ENCODE measurements at places on chromosomes 6 and 20. TPM values are rescaled to one million over a fixed set of nuclear protein-coding genes. Genes with fewer than 3 reads are reported as not detected.

Gene COX7A2
- total RNA-seq, result 3,086 TPM

Gene KHDRBS2
- total RNA-seq, result 0.36 TPM

Gene MOG
- not detected for total RNA-seq

Gene PSORS1C2
- total RNA-seq, result not detected

GRCh38 chr6:41768545-41769308 is 11.0 kb downstream of the FRS3 start:
- DNase-seq, result no peak

GRCh38 chr6:166237617-166238016 is 70.0 kb upstream of the TBXT start:
- no peak for DNase-seq

DNA sequence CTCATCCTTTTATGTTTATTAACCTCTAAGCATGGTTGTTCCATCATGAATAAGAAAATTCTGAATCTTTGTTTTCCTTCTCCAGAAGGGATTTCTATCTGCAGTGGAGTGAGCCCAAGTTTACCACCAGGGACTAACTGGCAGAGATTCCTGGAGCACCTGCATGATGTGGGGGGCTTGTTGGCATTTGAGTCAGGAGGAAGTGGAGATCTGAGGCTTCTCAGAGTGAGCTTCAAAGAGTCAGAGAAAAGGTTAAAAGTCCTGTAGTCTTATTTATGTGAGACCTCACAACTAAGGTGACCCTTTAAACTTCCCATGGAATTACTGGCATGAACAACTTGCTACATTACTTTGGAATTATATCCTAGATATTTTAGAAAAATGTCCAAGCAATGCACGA is 138.1 kb upstream of the SLC24A3 start:
- no peak for DNase-seq

DNA sequence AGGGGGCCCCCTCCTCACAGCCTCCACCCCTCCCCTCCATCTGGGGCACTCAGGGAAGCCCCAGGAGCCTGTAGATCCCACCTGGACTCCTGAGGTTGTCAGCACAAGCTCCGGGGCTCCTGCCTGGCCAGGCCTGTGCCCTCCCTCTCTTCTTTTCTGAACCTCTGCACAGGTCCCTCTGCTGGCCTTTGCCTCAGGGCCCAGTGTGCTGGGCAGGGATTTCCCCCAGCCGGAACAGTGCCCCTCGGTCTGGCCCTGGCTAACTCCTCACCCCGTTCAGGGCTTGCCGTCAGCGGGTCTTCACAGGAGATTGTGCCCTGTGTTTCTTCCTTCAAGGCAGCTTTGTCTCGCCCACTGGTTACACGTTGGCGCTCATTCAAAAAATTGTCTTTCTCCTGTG is 64.9 kb downstream of the SYNDIG1 start:
- DNase-seq, result no peak

DNA sequence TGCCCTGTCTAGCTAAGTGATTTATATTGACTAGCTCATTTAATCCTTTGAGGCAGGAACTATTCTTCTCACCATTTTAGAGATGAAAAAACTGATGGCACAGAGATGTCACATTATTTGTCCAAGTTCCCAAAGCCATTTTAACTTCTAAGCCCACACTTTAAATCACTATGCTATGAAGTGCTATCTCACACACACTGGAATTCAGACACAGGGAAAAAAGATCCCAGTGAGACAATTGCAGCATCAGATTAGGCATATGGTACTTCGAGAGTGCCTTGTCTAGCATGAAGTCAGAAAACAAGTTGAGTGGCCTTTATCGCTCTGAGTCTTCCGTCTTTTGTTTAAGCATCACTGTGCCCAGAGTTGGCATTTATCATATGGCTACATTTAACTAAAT is 54.1 kb upstream of the PDE7B start:
- DNase-seq, result no peak

- no peak for DNase-seq
Observed at GRCh38 chr6:139650941-139651340, 276.5 kb upstream of the CITED2 start.

DNA sequence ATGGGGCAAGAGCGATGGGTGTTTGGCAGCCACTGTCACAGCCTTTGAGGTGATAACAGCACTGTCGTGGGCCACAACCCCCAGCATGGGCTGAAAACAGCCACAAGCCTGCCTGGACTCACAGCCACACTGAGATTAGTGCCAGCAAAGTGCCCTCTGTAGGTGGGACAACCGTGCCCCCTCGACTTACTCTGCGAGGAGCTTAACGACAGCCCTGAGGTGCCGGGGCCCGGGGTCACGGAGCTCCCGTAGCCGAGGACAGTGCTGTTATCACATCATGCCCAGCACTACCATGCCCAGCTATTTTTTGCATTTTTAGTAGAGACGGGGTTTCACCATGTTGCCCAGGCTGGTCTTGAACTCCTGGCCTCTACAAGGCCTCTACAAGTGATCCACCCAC is 36.6 kb downstream of the SUMO4 start:
- DNase-seq, result no peak

GRCh38 chr20:59583428-59584277 is 20.7 kb upstream of the PHACTR3 start:
- peak; percentile 76 for DNase-seq

DNA sequence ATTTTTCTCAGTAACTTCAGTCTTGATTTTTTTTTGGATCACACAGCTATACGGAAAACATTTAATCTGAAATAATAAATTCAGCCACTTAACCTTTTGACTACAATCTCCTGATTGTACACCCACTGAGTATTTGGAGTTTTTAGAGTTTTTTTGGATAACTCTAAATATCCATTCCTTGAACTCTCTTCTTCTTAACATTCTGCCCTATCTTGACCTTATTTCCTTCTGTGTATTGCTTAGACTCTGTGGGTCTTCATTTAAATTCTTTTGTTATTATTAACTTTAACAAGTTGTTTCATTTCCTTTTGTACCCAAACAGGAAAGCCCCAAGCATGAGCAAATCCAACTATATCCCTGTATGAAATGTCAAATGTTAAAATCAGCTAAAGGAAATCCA is 170.2 kb upstream of the PTCHD4 start:
- no peak for DNase-seq

DNA sequence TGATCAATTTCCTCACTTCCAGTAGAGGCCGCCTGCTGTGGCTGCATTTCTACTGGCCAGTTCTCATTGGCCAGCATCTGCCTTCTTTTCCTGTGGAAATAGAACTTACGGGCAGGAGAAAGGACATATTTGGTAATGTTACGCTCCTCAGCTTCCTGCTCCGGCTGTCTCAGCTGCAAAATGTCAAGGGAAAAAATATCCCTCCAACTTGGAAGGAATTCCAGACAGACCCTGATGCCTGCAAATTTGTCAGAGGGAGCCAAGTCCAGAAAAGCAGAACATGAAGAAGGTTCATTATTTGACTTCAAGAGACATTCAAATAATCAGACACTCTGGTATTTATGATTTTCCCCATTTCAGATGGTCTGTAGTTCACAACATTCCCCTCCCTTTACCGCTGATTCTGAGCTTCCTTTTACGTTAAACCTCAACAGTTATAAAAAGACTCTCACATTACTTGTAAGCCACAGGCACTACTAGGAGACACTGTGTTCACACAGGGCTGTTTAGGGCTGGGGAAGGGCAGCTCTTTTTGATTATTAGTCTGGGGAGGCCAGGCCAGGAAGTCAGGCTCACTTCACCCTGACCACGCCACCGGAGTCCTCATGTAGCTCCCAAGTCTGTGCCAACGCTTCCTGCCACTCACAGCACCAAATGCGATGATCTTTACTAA is 179.6 kb upstream of the CCN2 start:
- DNase-seq, result peak; percentile 71

DNA sequence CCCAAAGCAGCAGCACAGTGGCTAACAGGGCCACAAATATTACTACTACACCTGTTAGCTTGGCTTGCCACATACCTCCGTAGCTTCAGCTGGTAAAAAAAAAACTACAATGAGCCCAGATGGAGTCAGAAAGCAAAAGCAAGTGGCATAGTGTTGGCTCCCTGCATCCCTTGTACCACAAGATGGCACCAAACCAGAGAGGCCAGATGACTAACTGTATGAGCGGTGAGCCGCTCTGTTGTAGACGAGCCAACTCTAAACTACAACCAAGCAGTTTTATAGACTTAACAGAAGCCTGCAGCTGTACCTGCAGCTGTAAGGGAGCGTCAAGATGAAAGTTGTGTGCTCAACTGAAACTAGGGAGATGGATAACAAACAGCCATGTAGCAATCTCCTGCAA is 84.5 kb upstream of the MCHR2 start:
- no peak for DNase-seq

GRCh38 chr6:48990739-48991138 is 472.3 kb downstream of the MMUT start:
- DNase-seq, result no peak

DNA sequence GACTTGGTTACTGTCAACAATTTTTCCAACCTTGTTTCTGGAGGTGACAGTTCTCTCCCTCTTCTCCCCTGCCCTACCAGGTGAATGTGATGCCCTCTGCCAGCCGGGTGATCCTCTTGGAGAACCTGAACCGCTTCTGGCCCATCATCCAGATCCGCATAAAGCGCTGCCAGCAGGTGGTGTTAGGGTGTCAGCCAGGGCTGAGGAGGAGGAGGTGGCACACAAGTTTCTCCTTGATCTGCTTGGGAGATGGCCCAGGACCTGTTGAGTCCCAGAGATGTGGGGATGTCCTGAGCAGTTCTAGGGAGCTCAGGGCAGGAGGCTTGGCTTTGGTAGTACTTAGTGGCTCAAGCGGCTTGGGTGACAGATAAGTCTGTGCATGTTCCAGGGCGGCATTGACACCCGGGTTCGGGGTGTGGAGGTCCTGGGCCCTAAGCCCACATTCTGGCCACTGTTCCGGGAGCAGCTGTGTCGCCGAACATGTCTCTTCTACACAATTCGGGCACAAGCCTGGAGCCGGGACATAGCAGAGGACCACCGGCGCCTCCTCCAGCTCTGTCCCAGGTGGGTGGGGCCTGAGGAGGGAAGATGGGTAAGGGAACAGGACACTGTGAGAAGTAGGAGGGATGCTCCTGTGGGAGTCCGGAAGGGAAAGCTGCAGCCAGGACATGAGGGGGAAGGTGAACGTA is 21.2 kb downstream of the CUL9 start:
- DNase-seq, result peak; percentile 38

DNA sequence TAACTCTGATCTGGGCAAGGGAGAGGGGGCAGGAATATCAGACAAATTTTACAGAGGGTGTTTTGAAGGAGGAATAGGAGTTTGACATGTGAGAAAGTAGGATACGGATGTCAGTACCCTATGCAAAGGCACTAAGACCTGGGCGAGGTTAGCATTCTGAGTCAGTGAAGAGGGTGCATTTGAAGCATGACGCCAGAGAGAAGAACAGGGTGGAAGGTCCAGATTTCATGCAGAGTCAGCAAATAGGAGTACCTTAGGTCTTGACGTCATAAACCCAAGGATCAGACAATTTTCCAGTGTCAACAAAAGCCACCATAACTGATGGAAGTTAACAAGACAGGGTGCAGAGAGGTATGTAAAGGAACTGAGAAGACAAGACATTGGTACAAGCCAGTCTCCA is 839.2 kb downstream of the KIF16B start:
- DNase-seq, result no peak

DNA sequence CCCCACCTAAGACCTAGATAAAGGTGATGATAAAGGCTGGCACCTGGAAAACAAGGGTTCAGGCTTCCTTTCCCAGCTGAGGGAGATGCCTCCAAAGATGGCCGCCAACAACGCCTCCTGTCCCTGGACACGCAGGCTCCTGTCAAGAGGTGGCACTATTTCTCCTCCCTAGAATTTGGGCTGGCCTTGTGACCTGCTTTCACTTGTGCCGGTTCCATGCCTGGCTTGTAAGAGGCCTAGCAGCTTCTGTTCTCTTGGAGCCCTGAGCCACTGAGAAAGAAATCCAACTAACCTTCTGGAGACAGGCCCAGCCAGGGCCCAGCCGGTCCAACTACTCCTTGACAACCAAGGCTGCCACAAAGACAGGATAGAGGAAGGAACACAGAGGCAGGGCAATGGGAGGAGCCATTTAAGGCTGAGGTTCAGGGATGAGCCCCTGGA is 60.2 kb upstream of the RALY start:
- peak; percentile 91 for DNase-seq

- no peak for DNase-seq
Observed at GRCh38 chr20:41600926-41601631, 17.1 kb downstream of the CHD6 start.

DNA sequence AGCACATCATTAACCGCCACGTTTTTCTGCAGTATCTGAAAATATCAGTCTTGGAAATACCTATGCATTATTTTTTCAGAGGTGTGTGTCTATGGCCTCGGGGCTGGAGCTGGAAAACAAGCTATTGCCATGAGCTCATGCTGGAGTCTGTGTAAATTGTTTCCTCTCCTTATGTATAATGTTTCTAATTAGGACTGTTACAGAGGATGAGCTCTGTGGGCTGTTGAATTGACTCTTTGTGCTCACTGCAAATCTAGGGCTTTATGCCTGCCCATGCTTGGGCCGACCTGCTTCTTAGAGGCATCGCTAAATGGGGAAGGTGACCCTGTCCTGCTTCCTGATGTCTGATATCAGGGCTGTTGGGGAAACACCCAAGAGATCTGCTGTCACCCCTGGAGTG is 80.8 kb upstream of the SLC22A16 start:
- DNase-seq, result no peak

- no peak for DNase-seq
Observed at GRCh38 chr6:39188098-39188450, 41.2 kb downstream of the KCNK5 start.

GRCh38 chr6:63322981-63323380 is 3.2 kb upstream of the LGSN start:
- no peak for DNase-seq

GRCh38 chr20:62897666-62898065 is 28.6 kb downstream of the DIDO1 start:
- peak; percentile 62 for DNase-seq

DNA sequence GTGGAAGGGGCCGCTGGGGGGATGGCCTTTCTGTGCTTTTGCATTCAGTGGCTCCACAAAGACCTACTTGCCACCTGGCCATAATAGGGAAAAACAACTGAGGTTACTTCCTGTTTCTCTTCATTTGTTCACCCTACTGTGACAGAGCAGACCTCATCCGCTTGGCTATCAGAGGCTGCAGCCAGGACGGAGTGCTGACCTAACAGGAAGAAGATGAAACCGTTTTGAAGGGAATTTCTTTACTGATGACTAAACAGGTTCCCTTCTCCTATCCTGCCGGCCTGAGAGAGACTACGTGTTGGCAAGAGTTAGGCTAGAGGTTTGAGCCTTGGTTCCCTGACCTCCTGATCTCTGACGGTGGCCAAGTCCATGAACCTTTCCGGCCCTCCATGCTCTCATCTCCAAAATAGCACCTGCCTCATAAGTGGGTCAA is 21.3 kb downstream of the PRR18 start:
- no peak for DNase-seq

GRCh38 chr6:162267641-162268040 is 459.9 kb downstream of the PRKN start:
- no peak for DNase-seq
